ENCODE measurements at places on chromosomes 2 and 18. TPM values are rescaled to one million over a fixed set of nuclear protein-coding genes. Genes with fewer than 3 reads are reported as not detected.

GRCh38 chr2:8217468-8218030 is 464.3 kb upstream of the ID2 start:
- H3K4me3 ChIP-seq = no peak overlapping the region
- no peaks in the 10 kb centered on the region for H3K4me1 ChIP-seq
- DNase-seq = no peak
- no peaks in the 10 kb centered on the region for H3K36me3 ChIP-seq

DNA sequence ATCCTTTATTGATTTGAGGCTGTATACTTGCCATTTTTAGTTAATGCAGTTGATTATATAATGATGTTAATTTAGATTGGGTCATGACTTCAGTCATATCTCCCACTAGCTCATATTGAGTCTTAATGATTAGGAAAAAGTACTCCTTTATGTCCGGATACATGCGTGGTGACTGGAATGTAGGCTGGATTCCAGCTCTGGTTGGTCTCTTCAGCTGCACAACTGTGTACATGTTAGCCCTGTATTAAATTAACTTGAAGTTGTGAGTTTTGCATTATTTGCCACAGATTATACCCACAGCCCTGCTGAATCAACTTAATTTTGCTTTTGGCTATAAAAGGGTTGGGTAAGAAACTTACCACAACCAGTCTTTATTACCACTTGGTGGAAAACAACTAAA is 22.5 kb downstream of the MOB4 start:
- no peak overlapping the region for H3K27ac ChIP-seq
- no peaks in the 10 kb centered on the region for H3K36me3 ChIP-seq
- no peaks in the 10 kb centered on the region for H3K27me3 ChIP-seq
- no peak for DNase-seq
- no peak overlapping the region for H3K4me3 ChIP-seq

GRCh38 chr2:208354964-208355381 is 51.6 kb upstream of the PTH2R start:
- no peak overlapping the region for H3K27ac ChIP-seq
- no peak for DNase-seq
- H3K36me3 ChIP-seq = no peaks in the 10 kb centered on the region
- H3K4me1 ChIP-seq = peaks cover 3% of the 10 kb centered on the region

DNA sequence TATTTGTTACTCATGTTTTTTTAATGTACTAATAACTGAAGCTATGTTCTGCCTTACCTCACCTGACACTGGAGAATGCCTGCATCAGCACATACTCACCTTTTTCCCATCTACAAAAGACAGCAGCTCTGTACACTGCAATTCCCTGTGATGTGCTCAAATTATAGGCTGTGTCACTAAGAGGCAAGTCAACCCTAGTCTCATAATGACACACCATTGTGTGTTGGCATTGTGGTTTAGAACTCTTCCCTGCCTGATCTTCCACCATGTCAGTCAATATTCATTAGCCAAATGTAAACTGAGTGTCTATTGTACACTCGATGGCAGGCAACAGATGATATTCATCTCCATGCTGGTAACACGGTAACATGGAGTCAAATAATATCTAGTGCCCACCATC is 332.1 kb upstream of the TCF4 start:
- H3K4me1 ChIP-seq = no peaks in the 10 kb centered on the region
- no peak overlapping the region for H3K4me3 ChIP-seq
- DNase-seq = no peak
- no peaks in the 10 kb centered on the region for H3K27me3 ChIP-seq

DNA sequence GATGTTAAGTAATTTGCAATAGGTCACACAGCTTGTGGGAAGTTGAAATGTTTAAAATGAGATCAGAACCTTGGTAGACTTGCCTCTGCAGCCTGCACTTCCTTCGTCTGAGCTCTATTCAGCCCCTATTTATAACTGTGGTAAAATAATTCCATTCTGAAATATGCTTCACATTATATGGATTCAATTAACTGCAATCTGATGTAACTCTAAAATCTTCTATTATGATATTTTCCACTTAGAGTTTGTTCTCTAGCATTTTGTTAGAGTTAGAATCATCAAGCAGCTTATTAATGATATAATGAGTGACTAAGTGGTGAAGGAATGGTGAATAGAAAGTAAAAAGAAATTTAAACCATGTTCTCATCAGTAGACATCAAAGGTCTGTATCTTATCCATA is 139.6 kb upstream of the ARHGAP28 start:
- no peaks in the 10 kb centered on the region for H3K4me1 ChIP-seq
- H3K36me3 ChIP-seq = no peaks in the 10 kb centered on the region
- no peak for DNase-seq
- no peaks in the 10 kb centered on the region for H3K27me3 ChIP-seq

GRCh38 chr2:170369894-170370293 is 191.9 kb downstream of the MYO3B start:
- H3K27ac ChIP-seq = no peak overlapping the region
- peaks cover 17% of the 10 kb centered on the region for H3K27me3 ChIP-seq
- H3K4me1 ChIP-seq = no peaks in the 10 kb centered on the region
- no peak overlapping the region for H3K4me3 ChIP-seq

GRCh38 chr2:234564699-234565098 is 67.8 kb upstream of the ARL4C start:
- no peaks in the 10 kb centered on the region for H3K36me3 ChIP-seq
- H3K4me1 ChIP-seq = no peaks in the 10 kb centered on the region
- no peak overlapping the region for H3K27ac ChIP-seq
- DNase-seq = no peak

DNA sequence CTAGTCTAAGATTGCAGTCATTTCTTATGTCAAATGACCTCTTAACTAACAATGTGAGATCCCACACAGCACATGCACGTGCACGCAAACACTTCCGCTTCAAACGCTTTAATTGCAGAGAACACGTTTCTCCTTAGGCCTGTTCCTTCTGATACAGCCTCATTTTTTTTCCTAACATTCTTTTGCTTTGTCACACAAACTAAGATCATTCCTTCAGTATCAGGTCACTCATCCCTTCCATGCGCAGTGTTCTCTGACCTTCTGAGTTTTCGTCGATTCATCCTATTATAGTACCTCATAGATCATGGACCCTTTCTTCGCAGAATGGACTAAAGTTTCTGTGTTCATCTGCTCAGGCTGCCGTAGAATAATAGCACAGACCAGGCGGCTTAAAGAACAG is 327.1 kb upstream of the CDH19 start:
- H3K27ac ChIP-seq = no peak overlapping the region
- no peak overlapping the region for H3K4me3 ChIP-seq
- H3K36me3 ChIP-seq = no peaks in the 10 kb centered on the region
- no peak for DNase-seq
- no peaks in the 10 kb centered on the region for H3K27me3 ChIP-seq

GRCh38 chr2:147171941-147172340 is 672.9 kb upstream of the ACVR2A start:
- H3K27me3 ChIP-seq = no peaks in the 10 kb centered on the region
- H3K36me3 ChIP-seq = no peaks in the 10 kb centered on the region
- no peak overlapping the region for H3K4me3 ChIP-seq

- H3K27ac ChIP-seq = no peak overlapping the region
- no peaks in the 10 kb centered on the region for H3K27me3 ChIP-seq
- no peak overlapping the region for H3K4me3 ChIP-seq
- no peaks in the 10 kb centered on the region for H3K36me3 ChIP-seq
- no peaks in the 10 kb centered on the region for H3K4me1 ChIP-seq
Observed at GRCh38 chr18:79861687-79862086, 63.9 kb downstream of the KCNG2 start.

DNA sequence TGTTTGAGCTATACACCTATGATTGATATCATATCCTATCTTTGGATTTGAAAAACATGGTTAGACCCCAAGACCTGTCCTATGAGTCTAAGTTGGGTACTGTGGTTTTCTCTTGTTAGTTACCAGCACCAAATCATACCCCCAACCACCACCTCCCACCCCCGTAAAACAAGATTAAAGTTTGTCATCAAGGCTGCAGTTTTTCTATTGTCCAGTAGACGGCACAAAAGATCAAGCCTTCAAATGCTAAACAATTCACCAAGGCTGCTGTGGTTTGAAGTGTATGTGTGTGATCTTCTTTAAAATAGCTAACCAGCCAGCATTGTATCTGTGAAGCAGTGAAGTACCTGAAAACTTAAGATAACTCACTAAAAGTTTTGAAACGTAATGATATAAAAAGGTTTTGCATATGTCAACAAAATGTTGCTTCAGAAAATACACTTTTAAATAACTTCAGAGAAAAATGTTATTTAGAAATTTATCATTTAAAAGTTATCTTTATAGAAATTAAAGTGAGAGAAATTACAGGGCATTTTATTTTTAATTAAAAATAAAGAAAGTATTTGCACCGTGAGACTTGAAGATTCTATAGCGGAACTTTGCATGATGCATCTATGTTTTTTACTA is 5.8 kb upstream of the MEIS1 start:
- H3K27me3 ChIP-seq = no peaks in the 10 kb centered on the region
- peak overlapping the region; percentile 100 for H3K27ac ChIP-seq
- no peaks in the 10 kb centered on the region for H3K4me1 ChIP-seq
- no peak for DNase-seq
- H3K36me3 ChIP-seq = no peaks in the 10 kb centered on the region
- no peak overlapping the region for H3K4me3 ChIP-seq

DNA sequence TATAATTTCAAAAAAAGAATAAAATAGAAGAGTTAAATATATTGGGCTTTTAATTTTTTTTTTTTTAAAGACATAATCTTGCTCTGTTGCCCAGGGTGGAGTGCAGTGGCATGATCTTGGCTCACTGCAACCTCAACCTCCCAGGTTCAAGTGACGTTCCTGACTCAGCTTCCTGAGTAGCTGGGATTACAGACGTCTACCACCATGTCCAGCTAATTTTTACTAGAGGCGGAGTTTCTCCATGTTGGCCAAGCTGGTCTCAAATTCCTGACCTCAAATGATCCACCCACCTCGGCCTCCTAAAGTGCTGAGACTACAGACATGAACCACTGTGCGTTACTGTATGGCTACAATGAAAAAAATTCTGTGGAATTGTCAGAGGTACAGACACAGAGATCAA is 98.1 kb upstream of the RGPD4 start:
- no peaks in the 10 kb centered on the region for H3K36me3 ChIP-seq
- no peaks in the 10 kb centered on the region for H3K4me1 ChIP-seq
- no peak for DNase-seq
- H3K27ac ChIP-seq = no peak overlapping the region

GRCh38 chr2:173835726-173836125 is 129.4 kb downstream of the SP3 start:
- H3K4me3 ChIP-seq = no peak overlapping the region
- no peaks in the 10 kb centered on the region for H3K36me3 ChIP-seq
- peaks cover 6% of the 10 kb centered on the region for H3K4me1 ChIP-seq
- no peak overlapping the region for H3K27ac ChIP-seq
- DNase-seq = no peak

GRCh38 chr18:69718912-69719547 is 228.6 kb downstream of the CD226 start:
- no peak for DNase-seq
- no peaks in the 10 kb centered on the region for H3K4me1 ChIP-seq
- no peaks in the 10 kb centered on the region for H3K36me3 ChIP-seq
- no peak overlapping the region for H3K27ac ChIP-seq
- no peaks in the 10 kb centered on the region for H3K27me3 ChIP-seq
- no peak overlapping the region for H3K4me3 ChIP-seq

GRCh38 chr2:180523621-180524340 is 456.6 kb upstream of the UBE2E3 start:
- H3K27ac ChIP-seq = no peak overlapping the region
- no peaks in the 10 kb centered on the region for H3K36me3 ChIP-seq
- DNase-seq = no peak
- no peaks in the 10 kb centered on the region for H3K27me3 ChIP-seq
- H3K4me3 ChIP-seq = no peak overlapping the region

The CNGA3 gene
- total RNA-seq = not detected

The NAT8 gene
- not detected for total RNA-seq

The NDUFB3 gene
- 31.2 TPM for total RNA-seq

The KIF5C gene
- total RNA-seq = 11.0 TPM

The RMND5A gene
- 36.7 TPM for total RNA-seq

The DOK1 gene
- 0.29 TPM for total RNA-seq
